Hematopoietic multipotent progenitor cell treated with erythropoietin and hydrocortisone succinate and interleukin-3 and kit ligand, for 4 days (in vitro differentiated cells): ENCODE measurements at places on chromosomes 6 and 20.

DNA sequence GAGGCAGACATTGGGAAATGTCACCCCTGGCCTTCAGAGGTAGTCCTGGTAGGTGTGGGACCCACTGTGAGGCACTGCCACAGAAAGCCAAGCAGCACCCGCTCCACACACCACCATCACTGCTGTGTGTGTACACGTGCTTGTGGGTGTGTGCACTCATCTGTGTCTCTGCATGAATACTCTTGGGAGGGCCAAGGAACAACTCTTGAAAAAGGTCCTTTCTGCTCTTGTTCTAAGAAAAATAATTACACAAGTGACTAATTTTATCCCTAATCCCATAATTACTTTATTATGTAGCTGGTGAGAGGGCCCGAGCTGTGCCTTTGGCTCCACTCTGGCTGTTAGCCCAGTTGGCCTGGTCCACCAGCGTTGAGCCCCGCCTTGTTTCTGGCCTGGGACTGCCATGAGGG lies 21.7 kb upstream of the EPB41L1 start:
- no peak for DNase-seq

DNA sequence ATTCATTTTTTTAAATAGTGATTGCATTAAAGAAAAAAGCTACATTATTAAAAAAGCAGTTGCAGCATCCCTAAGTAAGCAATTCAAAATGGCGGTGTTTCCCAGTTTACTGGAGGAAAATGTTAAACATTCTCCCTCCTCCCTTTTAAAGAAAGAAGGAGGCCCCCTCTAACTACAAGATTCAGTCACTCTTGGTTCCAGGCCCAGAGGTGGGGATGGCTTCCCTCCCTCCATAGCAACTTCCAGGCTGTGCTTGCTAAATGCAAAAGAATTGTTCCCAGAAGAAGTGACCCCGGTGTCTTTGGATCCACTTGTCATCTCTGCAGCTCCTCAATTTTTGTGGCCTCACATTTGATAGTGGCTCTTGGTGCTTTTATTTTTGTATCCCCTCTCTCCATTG lies 165.9 kb downstream of the SOBP start:
- no peak for DNase-seq

DNA sequence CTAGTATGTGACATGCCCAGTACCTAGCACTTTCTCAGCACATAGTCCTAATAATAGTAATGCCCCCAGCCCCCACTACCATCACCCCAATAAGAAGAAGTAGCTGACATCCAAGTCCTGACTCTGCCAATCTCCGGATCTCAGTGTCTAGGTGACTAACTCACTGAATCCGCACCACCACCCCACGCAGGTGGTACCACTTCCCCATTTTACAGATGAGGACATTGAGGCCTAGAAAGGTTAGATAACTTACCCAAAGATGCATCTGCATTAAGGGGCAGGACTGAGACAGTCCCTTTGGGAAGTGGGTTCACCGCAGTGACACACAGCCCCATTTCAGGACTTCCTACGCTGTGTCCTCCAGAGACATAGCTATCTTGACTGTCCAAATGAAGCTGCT lies 241.2 kb downstream of the TFAP2C start:
- DNase-seq = no peak

- no peak for DNase-seq
These were observed 35.1 kb downstream of the TMEM14A start for GRCh38 chr6:52706001-52706400.

GRCh38 chr6:107314531-107314939 lies 144.8 kb downstream of the PDSS2 start:
- DNase-seq = no peak
